ENCODE measurements at places on chromosomes 6 and 20. TPM values are rescaled to one million over a fixed set of nuclear protein-coding genes. Genes with fewer than 3 reads are reported as not detected.

Gene TMEM170B
- total RNA-seq = 0.66 TPM

Gene AIF1
- total RNA-seq = not detected

DNA sequence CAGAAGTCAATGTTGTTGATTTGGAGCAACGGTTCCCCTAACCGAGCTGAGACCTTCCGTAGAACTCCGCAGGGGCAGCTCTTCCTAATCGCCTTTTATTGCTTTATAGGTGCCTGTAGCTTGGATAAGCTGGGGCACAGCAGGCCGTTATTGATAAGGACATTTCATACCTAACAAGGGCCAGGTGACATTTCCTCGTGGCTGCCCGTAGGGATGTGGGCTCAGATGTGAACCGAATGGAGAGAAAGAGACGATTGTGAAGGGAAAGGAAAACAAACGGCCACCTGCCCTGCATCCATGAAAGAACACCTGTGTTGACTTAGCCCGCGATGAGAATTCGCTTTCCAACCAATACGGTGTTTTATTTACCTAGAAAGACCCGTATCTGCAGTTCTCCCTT lies 53.3 kb upstream of the DACT2 start:
- DNase-seq = no peak

- DNase-seq = no peak
Measured at GRCh38 chr6:88166493-88167351, 575 bp upstream of the CNR1 start.

DNA sequence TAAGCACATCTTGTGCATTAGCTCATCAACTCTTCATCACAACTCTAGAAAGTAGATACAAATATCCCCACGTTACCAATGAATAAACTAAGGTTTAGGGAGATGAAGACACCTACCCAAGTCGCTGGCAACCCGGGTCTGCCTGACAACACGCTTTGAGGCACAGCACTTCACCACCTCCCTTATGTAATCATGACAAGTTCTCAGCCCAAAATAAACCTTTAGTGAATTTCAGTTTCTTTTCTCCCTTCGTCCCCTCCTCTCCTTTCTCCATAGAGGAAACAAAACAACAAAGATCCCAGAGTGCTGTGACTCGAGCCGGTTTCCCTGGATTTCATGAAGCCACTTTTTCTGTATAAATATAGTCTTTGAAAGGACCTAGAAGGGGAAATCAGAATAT lies 105.4 kb downstream of the MAFB start:
- DNase-seq = no peak

Gene TINAG
- total RNA-seq = not detected
